ENCODE measurements at places on chromosomes 7 and 10.

- DNase-seq: peak; percentile 52
These were observed 169.9 kb upstream of the ASAH2 start for GRCh38 chr10:50421026-50421719.

GRCh38 chr10:3043512-3044368 lies 23.6 kb upstream of the PFKP start:
- peak; percentile 63 for DNase-seq

GRCh38 chr10:125838802-125839575 lies 15.6 kb downstream of the BCCIP start:
- DNase-seq: no peak

DNA sequence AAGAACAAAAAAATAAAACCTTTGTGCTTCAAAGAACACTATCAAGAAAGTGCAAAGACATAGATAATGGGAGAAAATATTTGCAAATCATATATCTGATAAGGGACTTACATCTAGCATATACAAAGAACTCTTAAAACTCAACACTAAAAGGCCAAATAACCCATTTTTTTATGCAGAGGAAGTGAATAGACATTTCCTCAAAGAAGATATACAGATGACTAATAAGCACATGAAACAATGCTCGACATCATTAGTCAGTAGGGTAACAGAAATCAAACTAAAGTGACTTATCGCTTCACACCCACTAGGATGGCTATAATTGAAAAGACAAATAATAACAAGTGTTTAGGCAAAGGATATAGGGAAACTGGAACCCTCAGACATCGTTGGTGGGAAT lies 78.0 kb downstream of the MALSU1 start:
- peak; percentile 87 for DNase-seq

GRCh38 chr7:7261863-7262262 lies 79.5 kb downstream of the C1GALT1 start:
- DNase-seq: no peak

DNA sequence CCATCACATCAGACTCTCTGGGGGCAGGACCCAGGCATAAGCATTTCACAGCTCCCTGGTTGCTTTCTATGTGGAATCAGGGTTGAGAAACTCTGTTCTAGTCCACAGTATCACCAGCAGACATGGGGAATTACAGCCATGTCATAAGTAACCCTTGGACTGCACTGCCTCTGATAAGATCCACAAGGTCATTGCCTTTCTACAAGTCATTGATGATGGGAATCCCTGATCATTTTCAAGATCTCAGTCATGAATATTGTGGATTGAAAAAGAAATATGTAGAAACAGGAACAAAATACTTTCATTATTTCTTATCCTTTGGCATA lies 304.1 kb downstream of the KLF6 start:
- DNase-seq: no peak

GRCh38 chr10:106959521-106959920 lies 205.0 kb downstream of the SORCS1 start:
- no peak for DNase-seq

GRCh38 chr10:100192350-100192749 lies 6.5 kb upstream of the ERLIN1 start:
- DNase-seq: no peak

DNA sequence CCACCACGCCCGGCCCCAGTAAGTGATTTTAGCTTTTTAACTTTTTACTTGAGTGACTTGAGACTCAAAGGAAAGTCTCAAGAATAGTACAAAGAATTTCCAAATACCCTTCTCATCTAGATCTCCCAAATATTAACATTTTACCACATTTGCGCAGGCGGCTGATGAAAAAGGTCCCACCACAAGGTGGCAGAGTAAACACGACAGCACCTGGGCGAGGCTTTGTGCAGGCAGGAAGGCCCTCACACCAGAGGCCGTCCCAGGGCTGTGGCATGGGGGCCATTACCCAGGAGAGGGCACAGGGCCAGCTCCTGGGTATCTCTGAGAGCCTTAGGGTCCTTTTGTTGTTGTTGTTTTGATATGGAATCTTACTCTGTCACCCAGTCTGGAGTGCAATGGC lies 50.0 kb upstream of the WIPI2 start:
- DNase-seq: peak; percentile 3

GRCh38 chr10:132787495-132788179 lies 1.7 kb upstream of the NKX6-2 start:
- no peak for DNase-seq

- DNase-seq: no peak
These were observed 234.9 kb downstream of the ADARB2 start for GRCh38 chr10:1502451-1502850.

DNA sequence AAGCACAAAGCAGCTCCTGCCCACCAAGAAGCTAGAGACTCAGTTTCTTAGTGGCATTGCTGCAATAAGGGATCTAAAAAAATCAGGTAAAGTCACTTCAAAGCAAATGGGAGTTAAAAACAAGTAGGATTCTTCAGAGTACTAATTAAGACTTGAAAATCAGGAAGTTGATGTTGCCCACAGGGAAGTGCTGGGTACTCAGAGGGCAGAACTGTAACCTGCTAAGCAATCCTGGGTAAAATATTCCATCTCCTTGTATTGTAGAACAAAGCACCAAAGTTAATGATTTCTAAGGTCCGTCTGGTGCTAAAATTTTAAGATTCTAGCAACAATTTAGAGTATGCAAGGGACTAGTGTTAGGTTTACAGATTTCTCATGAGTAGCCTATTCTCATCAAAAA lies 8.3 kb downstream of the PEX1 start:
- DNase-seq: no peak
